Neural crest cell (in vitro differentiated cells): ENCODE measurements at places on chromosomes 12 and 14.

DNA sequence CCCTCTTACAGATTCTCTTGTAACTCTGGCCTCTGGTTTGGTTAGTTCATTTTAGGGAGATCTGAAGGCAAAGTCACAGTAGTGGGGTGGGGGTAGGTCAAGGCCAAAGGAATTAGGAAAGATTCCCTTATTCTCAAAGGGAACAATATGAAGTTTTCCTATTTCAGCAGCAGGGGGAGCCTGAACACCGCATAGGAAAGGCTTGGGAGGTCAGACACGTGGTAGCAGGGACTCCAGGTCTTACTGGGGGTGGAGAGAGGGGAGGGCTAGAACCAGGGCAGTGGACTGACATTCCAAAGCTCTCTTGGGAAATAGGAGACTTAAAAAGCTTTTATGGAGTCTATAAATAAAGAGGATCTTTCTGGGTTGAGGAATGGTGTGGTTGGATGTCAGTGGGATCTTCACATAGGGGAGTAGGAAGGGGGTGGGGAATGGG is 1.3 kb downstream of the ZC3H10 start:
- DNase-seq: peak; percentile 50

DNA sequence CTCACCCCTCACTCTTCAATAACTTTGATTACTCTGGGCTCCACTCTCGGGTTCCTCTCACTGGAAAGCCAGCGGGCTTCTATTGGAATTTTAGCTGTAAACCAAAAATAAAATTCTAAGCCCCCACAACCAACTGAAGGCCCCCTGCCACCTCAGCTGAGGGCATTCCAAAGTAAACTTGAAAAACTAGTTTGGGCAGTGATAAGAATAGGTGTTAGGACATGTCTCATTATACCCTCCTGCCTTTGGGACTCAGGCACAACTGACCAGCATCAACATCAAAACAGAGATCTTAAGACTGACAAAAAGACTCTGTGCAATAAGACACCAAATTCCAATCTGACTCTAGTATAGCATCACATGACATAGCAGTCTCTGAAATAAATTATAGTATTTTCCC is 11.9 kb upstream of the TSPAN9 start:
- DNase-seq: no peak

DNA sequence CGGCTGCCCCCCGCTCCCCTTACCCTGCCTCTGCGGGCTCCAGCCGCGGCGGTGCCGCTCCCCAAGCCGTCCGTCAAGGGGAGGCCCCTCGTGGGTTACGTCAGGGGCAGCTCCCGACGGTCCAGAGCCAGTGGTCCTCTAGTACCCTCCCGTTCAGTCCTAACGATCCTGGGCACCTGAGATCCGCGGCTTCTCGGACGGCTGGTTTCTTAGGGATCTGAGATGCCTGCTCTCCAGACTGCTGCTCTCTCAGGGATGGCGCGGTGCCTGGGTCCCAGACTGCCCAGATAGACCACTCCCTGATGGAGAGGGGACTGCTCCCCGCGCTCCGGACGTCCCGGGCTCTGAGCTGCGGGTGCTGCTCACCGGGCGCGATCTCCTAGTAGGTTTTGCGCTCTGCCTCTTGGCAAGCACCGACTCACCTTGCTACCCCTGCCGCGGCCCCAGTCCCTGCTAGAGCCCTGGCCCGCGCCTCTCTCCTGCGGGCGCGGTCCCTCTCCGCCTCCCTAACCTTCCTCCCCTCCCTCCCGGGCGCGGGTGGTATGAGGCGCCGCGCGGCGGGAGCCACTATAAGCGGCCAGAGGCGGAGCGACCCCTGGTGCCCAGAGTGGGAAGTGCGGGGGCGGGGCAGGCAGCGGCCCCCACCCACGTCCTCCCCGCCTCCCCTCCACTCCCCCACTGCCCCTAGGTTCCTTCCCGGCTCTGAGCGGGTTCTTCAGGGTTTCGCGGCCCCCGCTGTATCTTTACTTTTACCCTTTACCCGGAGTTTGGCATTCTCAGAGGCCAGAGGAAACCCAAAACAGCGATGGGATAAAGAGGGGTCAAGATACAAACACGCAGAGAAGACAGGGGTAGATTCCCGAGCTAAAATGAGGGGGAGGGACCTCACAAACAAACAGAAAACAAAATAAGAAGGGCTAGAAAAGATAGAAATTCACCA is at the start of gene C1QL4:
Gene C1QL4 (minus strand): TSS at position 544 of the 940 bp plus-strand sequence. CDS start 711 bp downstream, outside the sequence.
- peak; percentile 98 for DNase-seq

GRCh38 chr12:337039-337438 is 52.1 kb downstream of the KDM5A start:
- DNase-seq: no peak

- DNase-seq: no peak
These were observed 18.2 kb downstream of the VASH1 start for GRCh38 chr14:76779221-76780057.

GRCh38 chr12:44573723-44574122 is 302.4 kb downstream of the NELL2 start:
- no peak for DNase-seq

- DNase-seq: no peak
These were observed 86.6 kb upstream of the HOXC13 start for GRCh38 chr12:53852061-53852460.

- DNase-seq: no peak
These were observed 32.9 kb downstream of the MEG3 start for GRCh38 chr14:100858838-100859220.

DNA sequence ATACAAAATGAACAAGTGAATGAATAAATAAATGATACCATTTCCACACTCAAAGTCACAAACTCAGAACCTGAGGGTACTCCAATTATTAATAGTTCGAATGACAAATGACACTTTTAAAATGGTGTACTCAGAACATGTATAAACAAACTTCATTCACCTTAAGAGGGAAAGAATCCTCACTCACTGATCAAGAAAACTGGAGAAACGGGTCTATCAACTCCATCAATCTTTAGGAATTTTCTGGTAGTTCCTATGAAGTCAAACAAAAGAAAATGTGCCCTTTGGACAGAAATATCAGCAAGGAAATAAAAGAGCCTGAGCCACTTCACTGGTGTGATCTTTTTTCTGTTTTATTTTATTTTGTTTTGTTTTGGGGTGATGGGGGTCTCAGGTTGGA is 5.2 kb upstream of the NRDE2 start:
- no peak for DNase-seq

GRCh38 chr14:96737881-96738280 is 59.3 kb upstream of the VRK1 start:
- DNase-seq: no peak

DNA sequence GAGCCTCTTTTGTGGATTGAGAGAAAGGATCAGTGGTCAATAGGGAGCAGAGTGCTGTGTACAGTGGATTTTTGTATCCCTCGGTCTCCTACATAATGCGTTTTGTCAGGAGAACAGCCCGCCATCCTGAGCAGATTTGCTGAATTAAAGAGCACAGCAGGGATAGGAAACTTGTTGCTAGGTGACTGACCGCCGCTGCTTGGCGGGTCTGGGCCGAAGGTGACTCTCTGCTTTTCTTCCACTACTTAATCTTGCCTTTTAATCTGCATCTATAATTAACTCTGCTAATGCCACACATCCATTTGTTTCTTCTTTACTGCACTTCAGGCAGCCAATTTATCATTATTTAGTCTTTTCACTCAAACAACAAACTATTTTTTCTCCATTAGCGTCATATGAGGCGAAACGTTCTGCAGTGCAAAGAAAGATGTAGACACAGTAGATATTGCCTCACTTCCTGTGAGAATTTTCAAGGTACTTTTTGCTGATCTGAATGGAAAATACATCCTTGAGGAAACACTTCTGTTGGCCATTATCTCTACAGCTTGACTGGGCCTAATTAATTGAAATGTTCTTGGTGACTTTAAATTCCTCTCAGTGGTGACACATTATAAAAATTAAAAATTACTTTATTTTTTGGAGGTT is 108.0 kb downstream of the PPM1A start:
- peak; percentile 26 for DNase-seq

DNA sequence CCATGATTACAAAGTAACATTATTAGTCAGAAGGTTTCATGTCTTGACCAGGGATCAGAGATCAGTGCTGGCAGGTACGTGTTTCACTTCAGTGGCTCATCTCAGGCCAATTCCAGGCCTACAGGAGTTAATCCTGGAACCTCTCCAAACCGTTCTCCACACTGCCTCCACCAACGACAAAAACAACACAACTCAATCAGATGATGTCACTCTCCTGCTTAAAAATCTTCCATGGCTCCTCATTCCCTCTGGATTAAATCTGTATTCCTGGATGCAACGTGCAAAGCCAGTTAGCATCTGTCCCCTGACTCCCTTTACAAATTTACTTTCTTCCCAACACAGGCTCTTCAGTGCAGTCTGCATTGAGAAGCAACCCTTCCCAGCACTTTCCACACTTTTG is 34.3 kb upstream of the TXNRD1 start:
- DNase-seq: no peak

DNA sequence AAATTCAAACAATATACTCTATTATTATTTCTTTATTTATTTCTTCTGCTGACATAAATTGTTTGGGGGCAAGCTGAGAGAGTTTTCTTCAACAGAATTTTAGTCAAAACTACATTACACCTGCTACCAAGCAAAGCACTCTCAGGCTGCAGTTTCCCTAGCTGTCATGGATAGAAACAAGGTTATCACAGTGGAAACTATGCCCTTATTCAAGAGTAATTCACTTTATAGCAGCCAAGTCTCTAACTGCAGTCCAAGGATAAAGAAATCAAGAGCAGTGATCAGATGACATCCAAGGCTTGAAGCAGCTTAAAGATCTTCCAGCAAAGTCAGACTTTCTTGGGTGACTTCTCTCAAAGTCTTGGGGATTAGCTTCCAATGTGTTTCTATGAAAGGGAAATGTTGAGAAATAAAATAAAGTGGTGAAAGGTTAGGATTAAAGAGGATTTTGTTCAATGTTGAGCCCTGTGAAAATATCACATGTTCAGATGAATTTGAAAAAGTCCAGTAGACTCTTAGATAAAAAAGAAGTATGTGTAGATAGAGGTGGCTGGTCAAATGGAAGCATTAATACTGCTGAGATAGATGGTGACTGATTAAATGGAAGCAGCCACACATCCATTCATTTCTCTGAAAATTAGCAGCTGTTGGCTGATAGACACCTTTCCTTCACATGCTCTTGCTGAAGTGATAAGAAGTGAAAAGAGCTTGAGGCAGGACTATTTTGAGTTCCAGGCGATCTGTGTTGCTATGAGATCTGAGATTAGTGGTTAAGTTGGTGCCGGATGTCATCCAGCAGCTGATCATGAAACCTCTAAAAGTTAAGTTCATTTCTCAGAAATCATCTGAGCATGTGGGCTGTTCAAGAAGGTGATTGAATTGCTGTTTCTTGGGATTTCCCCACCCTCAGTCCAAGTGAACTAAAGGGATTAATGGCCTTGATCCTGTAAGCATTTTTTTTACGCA is 257.8 kb upstream of the BTG1 start:
- DNase-seq: no peak

GRCh38 chr12:71439362-71439612 is 311 bp upstream of the LGR5 start:
- no peak for DNase-seq

DNA sequence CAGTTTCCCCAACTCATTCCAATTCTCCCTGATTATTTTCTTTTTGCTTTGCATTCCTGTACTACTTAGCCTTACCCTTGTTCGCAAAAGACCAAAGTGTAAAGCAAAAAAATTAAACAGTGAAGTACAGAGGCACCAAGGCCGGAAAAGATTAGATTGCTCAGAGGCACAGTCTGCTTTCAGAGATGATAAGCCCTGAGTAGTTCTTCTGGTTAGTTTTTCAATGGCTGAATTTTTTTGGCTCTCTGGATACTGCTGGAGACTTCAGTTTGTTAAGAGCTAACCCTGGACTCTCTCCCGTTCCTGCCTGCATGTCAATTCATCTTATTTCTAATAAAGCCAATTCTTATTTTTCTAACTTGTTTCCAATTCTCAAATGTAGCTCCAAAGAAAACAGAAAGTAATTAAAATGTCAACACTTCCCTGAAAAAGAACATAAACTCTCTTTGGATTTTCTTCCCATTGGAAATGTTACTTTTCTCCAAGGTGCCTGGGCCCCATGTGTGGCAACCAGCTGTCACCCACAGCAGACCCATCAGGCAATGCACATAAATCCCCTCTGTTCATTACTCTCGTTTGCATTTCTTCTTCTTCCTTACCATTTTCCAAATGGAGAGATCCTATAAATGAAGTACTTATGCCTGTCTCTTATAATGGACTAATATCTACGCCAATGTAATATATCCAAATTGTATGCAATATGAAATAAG is 142.8 kb downstream of the BTG1 start:
- DNase-seq: no peak

DNA sequence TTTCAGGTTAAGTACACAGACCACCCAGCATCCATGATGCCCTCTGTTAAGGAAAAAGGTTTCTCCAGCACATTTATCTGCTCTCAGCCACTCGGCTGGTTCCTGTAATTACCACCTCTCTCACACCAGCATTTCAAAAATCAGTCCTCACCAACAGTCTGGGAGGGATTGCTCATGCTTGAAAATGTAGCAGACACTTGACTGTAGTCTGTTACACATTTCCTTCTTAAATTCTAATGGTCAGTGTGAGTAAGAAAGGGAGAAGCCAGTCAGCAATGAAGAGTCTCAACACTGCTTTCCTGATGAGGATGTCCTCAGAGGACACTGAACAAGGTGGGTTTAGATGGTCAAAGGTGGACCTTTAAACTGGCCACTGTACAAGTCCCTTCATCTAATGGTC is 6.0 kb downstream of the ZBTB39 start:
- no peak for DNase-seq

GRCh38 chr12:905261-906031 is 44.0 kb downstream of the RAD52 start:
- DNase-seq: no peak

GRCh38 chr14:61149896-61150295 is 131.2 kb downstream of the TMEM30B start:
- no peak for DNase-seq

GRCh38 chr12:68794653-68795251 is 13.2 kb upstream of the MDM2 start:
- DNase-seq: no peak

GRCh38 chr12:130716969-130717366 is 869 bp upstream of the RIMBP2 start:
- DNase-seq: no peak

GRCh38 chr14:97410667-97411620 is 613.8 kb downstream of the VRK1 start:
- DNase-seq: peak; percentile 7

DNA sequence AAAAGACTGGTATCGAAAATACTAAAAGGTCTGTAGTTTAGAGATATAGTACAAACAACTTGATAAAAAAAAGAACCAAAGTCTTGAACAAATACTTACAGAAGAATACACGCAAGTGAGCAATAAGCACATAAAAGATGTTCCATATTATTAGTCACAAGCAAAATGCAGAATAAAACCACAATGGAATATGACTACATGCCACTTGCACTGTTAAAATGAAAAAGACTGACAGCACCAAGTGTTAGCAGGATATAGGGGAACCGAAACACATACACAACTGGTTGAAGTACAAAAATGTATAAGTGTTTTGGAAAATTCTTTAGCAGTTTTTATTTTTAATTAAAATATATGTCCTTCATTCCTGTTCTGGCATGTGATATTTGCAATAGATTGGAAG is 3.6 kb downstream of the CLEC2A start:
- DNase-seq: no peak

DNA sequence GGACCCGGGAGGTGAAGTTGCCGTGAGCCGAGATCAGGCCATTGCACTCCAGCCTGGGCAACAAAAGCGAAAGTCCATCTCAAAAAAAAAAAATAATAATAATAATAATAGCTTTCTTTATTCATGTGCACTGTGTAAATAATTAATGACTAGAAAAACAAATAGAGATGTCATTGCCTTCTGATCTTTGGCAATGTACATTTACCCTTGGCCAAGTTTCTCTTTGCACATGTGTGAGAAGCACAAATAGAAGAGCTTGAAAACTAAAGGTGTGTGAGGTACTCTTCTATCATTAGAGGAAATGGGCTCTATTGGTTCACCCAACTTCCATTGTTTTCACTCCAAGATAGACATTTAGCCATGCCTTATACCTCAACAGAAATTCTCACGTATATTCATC is 170.1 kb upstream of the PDZRN4 start:
- DNase-seq: no peak
